CD8-positive, alpha-beta memory T cell (primary cell): ENCODE measurements at places on chromosomes 12 and 14. TPM values are rescaled to one million over a fixed set of nuclear protein-coding genes. Genes with fewer than 3 reads are reported as not detected.

Gene ACSM4
- total RNA-seq, result not detected

DNA sequence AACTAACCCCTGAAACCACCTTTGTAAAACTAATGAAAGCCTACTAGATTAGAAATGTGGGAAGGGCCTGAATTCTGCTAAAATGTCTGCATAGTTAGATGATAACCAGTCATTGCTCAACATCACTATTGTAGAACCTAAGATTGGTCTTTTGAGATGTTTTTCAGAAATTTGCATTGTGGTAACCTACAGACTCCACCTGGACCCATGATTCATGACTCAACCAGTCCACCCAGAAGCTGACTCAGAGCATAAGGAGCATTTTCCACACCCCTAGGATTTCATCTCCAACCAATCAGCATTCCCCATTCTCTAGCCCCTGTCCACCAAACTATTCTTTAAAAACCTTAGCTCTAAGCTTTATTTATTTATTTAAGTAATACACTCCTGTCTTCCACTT is 30.4 kb upstream of the CHGA start:
- no peak for DNase-seq

DNA sequence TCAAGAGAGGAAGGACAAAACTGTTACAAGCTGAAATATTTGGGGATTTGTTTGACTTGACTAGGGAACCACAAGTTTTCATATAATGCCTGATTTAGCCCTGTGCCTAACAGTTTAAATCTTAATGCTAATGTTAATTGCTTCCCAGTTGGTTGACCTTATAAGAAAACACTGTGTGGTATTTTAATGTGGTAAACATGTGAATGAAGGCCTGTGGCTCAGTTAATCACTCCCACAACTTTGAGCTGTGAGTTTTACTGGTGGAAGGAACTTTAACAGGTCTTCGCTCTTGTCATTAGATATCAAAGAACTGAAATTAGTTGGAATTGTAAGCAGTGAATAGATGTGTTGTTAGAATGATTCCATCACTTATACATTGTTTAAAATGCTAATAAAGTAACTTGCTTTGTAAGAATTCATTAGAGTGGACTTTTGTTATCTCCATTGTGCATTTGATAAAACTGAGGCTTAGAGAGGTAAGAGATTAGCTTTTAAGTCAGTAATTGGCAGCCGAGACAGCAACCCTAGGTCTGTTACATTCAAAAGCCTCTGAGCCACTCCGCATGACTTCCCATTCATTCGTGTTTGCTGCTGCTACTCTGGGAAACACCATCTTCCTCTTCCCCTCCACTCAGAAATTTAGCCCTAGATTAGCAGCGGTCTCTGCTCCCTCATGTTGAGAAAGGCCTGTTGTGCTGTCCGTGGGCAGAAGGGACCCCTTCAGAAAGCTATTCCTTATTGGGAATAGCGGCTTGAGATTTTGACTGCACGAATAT is 1.0 kb upstream of the TBK1 start:
- DNase-seq, result no peak

- DNase-seq, result no peak
These were observed 26.5 kb downstream of the MANSC1 start for GRCh38 chr12:12323591-12323990.

GRCh38 chr12:5512601-5512970 is 80.7 kb downstream of the NTF3 start:
- no peak for DNase-seq

DNA sequence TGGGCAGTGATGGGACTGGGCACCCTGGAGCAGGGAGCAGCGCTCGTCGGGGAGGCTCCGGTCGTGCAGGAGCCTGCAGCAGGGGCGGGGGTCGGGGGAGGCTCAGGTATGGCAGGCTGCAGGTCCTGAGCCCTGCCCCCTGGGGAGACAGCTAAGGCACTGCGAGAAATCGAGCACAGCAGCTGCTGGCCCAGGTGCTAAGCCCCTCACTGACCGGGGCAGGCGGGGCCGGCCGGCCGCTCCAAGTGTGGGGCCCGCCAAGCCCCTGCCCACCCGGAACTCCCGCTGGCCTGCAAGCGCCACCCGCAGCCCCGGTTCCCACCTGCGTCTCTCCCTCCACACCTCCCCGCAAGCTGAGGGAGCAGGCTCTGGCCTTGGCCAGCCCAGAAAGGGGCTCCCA is 326.8 kb upstream of the TMTC1 start:
- DNase-seq, result no peak
